NCI-H748 treated with DMSO at 0.1 percent for 48 hours (cell line): ENCODE measurements at places on chromosomes 16 and 17.

- no peak for DNase-seq
These were observed 139.5 kb downstream of the CMIP start for GRCh38 chr16:81583893-81584631.

DNA sequence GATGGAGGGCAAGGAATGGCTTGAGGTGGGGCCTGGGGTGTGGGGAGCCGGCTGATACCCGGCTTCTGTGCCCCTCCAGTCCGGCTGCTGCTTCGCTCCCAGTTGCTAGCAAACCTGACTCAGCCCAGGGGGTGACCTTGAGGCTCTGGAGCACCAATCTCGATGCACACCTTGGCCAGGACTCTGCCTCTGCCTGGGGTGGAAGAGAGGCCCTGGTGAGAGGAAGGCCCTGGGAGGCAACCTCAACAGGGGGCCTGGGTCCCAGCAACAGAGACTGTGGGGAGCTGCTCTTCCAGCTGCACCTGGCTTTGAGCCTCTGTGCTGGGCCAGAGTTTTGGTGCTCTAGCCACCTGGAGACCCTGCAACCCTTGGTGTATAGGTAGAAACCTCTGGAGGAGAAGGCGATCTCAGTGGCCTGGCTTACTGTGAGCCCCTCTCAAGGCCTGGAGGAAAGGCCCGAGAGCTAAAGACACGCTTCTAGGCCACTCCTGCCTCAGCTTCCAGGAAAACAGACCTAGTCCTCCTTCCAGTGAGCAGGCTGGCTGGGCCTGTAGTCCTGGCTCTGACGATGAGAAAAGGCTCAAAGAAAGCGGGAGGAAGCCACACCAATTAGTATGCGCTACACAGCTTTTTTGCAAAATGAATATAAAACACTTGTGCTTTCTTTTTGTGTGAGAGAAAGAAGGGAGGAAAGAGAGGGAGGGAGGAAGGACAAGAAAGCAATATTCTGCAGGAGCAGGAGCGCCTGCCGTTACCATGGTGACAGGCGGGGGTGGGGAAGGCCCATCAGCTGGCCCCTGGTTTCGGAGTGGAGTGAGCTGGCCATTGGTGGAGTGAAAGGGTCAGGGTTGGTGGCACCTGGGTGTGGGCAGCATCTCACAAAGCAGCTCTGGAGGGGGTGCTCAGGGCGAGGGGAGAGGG, 51.0 kb downstream of the VAC14 start:
- no peak for DNase-seq

DNA sequence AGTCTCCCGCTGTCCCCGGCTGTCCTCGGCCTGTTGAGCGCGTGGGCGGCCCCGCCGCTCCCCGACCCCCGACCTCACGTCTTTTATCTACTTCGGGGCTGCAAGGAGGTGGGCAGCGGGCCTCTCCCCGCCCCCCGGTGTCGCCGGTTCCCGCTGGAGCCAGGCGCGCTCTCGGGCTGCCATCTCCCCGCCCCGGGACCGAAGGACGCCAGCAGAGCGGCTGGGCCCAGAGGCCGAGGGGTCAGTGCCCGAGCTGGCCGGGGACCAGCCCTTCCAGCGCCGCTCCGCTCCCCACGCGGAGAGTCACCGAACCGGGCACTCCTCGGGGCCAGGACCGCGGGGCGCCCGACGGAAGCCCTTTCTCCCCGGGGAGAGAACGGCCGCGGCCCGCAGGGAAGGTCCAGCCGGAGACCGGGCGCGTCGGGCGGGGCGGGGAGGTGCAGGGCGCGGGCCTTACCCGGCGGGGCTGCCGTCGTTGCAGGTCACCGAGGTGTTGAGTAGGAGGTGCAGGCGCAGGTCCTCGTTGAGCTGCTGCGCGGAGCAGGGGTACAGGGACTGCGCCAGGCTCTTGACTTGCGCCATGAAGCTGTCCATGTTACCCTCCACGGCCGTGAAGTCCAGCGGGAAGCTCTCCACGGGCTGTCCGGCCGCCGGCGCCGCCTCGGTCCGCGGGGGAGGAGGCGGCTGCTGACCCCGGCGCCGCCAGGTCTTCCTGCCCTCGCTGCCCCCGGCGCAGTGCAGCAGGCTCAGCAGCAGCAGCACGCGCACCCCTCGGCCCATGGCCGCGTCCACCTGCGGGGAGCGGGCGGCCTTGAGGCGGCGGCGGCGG, 643 bp downstream of the NOTUM start:
- no peak for DNase-seq

GRCh38 chr17:73042809-73043685, 49.4 kb downstream of the SLC39A11 start:
- DNase-seq: no peak

GRCh38 chr16:88839745-88840599, 16.8 kb downstream of the GALNS start:
- DNase-seq: no peak

DNA sequence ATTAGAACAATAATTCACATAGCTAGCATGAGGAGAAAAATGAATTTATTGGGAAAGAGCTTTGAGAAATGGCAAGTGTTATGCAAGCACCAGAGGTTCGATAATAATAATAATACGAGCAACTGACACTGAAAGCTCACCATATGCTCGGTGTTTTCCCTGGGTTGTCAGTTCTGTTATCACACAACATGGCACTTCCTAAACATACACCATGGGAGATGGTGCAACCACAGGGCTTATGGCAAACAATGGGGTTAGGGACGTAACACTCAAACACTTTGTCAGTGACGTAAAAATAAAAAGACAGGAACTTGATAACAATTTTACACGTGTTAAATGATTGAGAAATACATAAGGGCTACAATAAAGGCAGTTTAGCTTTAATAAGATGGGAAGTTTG, 23.7 kb downstream of the OR1D5 start:
- DNase-seq: no peak

- DNase-seq: no peak
These were observed 252.2 kb downstream of the ENGASE start for GRCh38 chr17:79326814-79327213.

DNA sequence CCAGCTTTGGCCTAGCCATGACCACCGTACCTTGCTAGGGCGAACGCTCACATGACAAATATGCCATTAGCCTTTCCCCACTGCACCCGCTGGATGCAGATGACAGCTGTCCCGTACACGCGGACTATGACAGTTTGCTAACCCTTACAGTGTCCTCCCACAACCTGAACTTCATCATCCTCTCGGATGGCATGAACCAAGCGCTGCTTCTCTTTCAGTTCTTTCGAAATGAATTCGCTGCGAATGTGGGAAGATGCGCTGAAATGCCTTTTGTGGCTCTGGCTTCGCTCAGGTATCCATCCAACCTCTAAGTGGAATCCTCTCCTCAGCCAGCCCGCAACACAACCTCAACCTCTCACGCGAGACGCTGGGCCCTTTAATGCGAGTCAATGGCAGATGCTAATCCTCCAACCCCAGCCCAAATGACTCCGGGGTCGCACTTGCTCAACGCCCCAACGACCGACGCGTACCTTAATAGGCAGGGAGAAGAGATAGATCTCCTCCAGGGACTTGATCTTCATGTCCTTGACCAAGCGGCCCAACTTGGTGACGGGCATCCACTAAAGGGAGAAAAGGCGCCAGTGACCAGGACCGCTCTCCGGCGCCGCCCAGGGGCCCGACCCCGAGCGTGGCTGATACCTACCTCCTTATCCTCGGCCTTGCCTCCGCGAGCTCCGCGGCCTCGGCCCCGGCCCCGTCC, 670 bp downstream of the RPS2 start:
- no peak for DNase-seq

- DNase-seq: no peak
These were observed 11.5 kb downstream of the ZNF319 start for GRCh38 chr16:57988929-57989328.

- DNase-seq: no peak
These were observed 183.9 kb upstream of the CDH5 start for GRCh38 chr16:66182592-66182991.

DNA sequence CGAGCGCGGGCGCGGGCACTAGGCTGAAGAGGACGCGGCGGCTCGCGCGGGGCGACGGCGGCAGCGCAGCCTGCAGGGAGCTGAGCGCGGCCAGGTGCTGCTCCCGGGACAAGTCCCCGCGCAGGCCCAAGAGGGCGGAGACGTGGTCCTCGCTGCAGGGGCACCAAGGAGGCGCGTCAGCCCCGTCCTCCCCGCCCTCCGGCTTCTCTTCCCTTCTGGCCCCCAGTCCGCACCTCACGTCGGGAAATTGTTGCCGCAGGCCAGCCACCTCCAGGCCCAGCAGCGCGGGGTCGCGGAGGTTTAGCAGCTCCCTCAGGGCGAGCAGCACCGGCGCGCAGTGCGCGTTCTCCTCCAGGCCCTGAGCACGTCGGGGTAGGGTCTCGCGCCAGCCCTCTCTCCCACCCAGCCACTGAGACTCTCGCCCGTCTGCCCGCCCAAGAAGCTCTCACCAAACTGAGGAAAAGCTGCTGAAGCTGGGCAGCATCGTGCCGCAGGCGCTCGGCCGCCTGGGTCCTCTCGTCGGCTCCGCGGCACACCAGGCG, 761 bp upstream of the MATCAP1 start:
- DNase-seq: no peak

GRCh38 chr17:21282231-21282630, 2.3 kb upstream of the MAP2K3 start:
- no peak for DNase-seq

GRCh38 chr16:22375117-22375962, 921 bp upstream of the CDR2 start:
- no peak for DNase-seq

DNA sequence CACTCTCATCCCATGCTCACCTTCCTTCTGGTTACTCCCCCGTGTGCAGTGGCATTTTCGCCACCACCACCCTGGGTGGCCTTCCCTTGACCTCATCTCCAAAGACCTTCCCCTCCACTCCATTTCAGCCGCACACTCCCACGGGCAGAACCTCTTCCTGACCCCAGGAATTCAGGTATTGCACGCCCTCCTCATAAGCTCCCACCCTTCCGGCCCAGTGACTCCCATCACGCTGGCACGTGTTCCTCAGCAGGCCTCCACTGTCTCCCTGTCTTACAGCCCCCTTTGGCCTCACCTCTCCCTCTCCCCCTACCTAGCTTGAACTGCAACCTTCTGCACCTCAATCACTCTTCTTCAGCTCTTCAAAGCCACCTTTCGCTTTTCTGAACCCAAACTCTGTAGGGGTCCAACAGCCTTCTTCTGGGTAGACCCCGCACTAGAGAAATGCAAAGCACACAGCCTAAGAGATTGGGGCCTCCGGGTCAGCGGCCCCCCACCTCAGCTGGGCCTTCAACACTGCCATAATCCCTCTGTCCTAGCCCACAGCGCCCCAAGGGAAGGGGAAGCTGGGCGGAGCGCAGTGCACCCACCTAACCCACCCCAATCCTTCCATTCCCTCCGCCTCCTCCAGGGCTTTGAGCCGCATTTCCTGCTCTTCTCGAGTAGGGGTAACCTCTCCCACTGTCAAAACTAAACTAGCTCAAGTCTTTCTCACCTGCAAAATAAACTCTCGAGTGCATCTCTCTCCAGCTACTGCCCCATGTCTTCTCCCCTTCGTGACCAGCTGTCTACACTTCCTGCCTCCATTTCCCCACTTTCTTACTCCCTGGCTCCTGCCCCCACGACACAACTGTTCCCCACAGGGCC, 1.7 kb upstream of the TMEM97 start:
- no peak for DNase-seq

DNA sequence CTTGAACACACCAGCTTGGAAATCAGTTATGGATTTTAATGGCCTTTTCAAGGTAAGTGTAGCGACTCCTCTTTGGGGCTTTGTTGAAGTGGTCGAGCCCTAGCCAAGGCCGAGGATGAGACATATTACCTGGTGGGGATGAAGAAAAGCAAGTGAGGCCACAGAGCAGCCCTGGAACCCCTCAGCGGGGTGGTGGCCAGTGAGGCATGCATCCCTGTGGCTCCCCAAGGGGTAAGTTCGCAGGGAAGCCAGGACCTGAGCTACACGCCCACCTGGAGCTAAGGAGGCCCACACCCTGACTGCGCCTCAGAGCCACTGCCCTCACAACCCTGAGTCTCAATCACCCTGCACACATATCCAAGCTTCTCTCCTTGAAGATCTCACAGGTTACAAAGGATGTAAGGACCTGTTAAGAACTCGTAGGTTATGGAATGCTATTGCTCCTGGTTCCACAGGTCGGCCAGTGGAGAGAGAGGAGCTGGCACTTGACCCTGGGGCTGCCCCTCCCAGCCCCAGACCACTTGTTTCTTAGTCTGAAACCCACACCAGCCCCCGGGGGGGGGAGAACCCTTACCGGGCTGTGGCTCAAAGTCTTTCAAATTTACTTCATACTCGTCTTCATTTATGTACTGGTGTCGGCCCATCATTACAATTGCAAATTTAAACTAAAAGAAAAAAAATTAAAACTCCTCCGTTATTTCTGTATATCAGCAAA, 12.0 kb downstream of the LITAFD start:
- DNase-seq: no peak

DNA sequence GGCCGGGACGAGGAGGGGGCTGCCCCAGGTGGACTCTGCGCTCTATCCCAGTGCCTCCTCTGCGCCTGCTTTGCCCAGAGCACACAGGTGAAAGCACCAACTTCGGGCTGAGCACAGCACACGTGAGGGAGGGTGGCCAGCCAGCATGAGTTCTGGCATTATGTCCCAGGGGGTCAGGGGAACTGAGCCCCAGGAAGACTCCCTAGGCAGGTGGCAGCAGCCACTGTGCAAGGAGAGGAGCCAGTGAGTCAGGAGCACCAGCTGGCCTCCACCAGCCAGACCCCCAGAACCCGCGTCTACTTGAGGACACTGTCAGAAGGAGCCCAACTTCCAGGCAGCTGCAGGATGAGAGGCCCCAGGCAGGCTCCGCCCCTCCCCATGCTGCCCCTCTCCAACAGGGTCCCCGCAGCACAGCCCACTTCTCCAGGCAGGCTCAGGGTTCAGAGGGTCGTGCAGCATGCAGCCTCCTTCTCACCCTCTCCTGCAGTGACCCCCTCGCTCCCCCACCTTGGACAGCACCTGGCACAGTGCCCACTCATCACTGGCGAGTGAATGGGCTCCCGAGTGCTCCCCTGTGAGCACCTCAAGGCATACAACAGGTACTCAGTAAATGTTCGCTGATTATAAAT, 44.2 kb upstream of the RASD1 start:
- DNase-seq: no peak

DNA sequence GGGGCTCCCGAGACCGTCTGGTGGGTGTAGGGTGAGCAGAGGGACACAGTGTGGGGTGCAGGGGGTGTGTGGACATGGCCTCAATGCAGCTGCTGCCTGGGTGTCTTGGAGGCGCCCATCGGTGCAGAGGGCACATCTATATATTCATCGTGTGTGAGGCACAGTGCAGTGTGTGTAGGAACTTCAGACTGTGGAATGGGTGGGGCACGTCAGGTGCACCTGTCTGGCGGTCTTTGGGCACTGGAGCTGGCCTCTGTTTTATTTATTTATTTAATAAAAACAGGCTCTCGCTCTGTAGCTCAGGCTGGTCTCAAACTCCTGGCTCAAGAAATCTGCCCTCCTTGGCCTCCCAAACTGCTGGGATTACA, 16.8 kb downstream of the LASP1 start:
- DNase-seq: no peak

GRCh38 chr16:24966634-24967033, 48.5 kb downstream of the ARHGAP17 start:
- no peak for DNase-seq
